Naive thymus-derived CD4-positive, alpha-beta T cell (primary cell): ENCODE measurements at places on chromosomes 7 and 10.
A peak's percentile ranks its signal among the peaks of the same experiment; 100 is the strongest.

GRCh38 chr10:60290558-60290957, 99.1 kb downstream of the ANK3 start:
- no peak overlapping the region for H3K27ac ChIP-seq
- DNase-seq: no peak
- H3K36me3 ChIP-seq: no peaks in the 10 kb centered on the region
- no peaks in the 10 kb centered on the region for H3K4me1 ChIP-seq
- H3K4me3 ChIP-seq: no peak overlapping the region

GRCh38 chr7:37440738-37441385, 7.8 kb downstream of the ELMO1 start:
- H3K4me3 ChIP-seq: peak overlapping the region; percentile 31
- no peaks in the 10 kb centered on the region for H3K4me1 ChIP-seq
- H3K27ac ChIP-seq: peak overlapping the region; percentile 74
- no peaks in the 10 kb centered on the region for H3K36me3 ChIP-seq
- DNase-seq: peak; percentile 44

GRCh38 chr7:104480529-104480928, 152.1 kb downstream of the LHFPL3 start:
- no peak overlapping the region for H3K4me3 ChIP-seq
- H3K4me1 ChIP-seq: no peaks in the 10 kb centered on the region
- no peaks in the 10 kb centered on the region for H3K36me3 ChIP-seq
- no peak for DNase-seq
- no peak overlapping the region for H3K27ac ChIP-seq

DNA sequence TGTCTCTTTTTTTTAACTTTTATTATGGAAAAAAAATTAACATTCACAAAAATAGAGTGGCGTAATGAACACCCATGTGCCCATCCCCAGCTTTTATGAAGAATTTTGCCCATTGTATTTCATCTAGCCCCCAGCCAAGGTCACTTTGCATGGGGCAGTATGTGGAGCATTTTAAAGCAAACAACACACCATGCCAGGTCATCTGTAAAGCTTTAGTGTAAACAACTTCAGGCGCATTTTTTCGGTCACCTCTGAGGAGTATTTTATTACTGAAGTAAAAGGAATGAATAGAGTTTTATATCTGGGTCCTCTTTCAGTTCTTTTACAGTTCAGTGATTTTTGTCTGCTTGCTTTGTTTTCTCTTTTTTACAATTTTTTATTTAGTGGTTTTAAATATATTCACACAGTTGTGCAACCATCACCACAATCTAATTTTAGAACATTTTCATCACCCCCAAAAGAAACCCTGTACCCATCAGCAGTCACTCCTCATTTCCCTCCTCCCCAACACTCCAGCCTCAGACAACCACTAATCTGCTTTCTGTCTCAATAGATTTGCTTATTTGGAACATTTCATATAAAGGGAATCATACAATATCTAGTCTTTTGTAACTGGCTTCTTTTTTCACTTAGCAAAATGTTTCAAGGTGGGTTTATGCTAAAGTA, 87.9 kb downstream of the SLC37A3 start:
- H3K27me3 ChIP-seq: no peaks in the 10 kb centered on the region
- H3K27ac ChIP-seq: no peak overlapping the region
- no peaks in the 10 kb centered on the region for H3K4me1 ChIP-seq
- no peak for DNase-seq

GRCh38 chr10:69375307-69376151, 41.2 kb downstream of the TACR2 start:
- H3K4me3 ChIP-seq: no peak overlapping the region
- H3K4me1 ChIP-seq: no peaks in the 10 kb centered on the region
- H3K27me3 ChIP-seq: no peaks in the 10 kb centered on the region
- peaks cover 13% of the 10 kb centered on the region for H3K36me3 ChIP-seq
- DNase-seq: no peak
- peak overlapping the region; percentile 31 for H3K27ac ChIP-seq

DNA sequence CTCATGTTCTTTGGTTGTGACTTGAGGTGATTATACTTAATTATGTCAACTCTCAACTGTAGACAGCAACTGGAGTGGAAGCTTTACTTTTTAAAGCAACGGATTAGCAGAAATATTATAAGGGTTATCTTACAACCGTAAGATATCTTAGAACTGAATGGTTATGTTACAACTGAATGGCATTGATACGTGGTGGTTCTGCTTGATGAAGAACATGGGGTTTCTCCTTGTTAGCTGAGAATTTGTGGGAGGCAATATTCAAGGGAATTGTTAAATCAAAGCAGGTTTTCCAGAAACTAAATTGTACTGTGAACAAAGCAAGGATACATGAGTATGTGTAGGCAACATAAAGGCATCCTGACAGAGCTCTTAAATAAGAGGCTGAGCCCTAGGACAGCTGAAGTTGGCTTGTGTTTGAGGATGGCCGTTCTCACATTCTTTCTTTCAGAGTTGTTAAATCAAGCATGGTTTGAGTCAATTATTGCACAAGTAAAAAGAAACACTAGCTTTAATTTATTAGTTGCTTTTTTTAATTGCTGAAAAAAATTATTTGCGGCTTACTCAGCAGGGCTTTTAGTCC, 350.0 kb downstream of the PLXDC2 start:
- H3K27ac ChIP-seq: no peak overlapping the region
- H3K4me1 ChIP-seq: no peaks in the 10 kb centered on the region
- no peak for DNase-seq
- H3K27me3 ChIP-seq: no peaks in the 10 kb centered on the region
- no peak overlapping the region for H3K4me3 ChIP-seq
- no peaks in the 10 kb centered on the region for H3K36me3 ChIP-seq

DNA sequence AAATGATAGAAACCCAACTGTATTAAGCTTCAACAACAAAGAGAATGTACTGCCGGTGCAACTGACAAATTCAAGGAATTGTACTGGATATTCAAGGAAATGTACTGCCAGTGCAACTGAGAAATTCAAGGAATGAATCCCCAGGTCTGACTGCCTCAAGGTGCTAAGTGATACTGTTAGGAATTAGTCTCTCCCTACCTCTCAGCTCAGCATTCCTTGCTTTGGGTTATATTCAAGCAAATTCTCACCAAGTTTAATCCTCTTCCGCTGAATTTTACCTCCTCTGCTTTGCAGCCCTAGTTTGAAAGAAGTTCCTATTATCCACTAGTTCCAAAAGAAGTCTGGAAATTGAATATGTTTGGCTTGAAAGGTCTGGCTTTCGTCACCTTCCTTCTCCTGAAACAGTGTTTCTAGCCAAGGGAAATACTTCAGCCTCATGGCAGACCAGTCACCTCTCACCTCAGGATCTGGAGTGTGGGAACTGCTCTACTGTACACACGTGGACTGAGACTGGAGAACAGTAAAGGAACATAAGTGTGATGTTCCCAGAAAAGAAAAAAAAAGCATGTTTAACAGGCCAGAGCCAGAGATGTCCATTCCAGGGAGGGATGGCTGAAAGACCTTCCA, 60.4 kb downstream of the SORCS1 start:
- no peaks in the 10 kb centered on the region for H3K36me3 ChIP-seq
- H3K27ac ChIP-seq: no peak overlapping the region
- no peaks in the 10 kb centered on the region for H3K4me1 ChIP-seq
- no peak for DNase-seq

DNA sequence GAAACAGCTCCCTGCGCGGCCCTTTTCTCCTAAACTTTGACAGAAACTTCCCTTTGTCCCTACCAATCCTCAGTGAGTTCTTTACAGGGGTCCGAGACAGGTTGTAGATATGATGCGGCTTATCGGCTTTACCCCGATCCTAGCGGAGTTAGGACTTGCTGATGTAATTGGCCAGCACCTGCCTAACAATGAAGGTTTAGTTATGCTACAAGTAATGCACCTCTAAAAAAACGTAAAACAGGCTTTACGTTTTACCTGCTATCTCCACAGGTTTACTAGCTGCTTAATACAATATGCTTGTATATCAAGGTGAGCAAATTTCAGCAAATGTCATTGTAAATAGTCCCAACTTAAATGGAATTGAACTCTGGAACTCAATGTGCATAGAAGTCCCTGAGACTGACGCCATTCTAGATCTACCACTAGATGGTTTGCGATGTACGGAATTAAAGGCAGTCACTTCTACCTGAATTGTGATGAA, 697 bp upstream of the SNX13 start:
- peak overlapping the region; percentile 90 for H3K4me3 ChIP-seq
- peak; percentile 14 for DNase-seq
- peaks cover 10% of the 10 kb centered on the region for H3K36me3 ChIP-seq
- no peaks in the 10 kb centered on the region for H3K27me3 ChIP-seq
- H3K4me1 ChIP-seq: peaks cover 18% of the 10 kb centered on the region
